ENCODE measurements at places on chromosomes 6 and 20. TPM values are rescaled to one million over a fixed set of nuclear protein-coding genes. Genes with fewer than 3 reads are reported as not detected.

The GPLD1 gene
- 5.3 TPM for polyA plus RNA-seq

GRCh38 chr6:34510299-34510698, 44.4 kb downstream of the PACSIN1 start:
- DNase-seq, result no peak

DNA sequence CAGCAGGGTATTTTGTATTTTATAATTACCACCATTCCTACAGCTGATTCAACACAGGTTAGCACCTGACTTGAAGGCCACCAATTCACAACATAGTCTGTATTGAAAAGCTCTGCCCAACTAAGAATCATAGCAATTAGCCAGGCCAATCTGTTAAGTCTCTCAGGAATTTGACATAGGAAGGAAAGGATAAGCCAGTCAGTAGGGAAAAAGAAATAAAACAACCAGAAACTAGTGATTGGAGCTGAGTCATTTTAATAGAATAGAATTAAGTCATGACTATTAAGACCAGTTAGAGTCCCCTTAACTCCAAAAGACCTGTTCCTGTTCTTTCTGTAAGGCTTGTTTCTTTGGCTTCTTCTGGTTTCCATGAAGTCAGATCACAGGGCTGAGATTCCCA, 8.1 kb downstream of the RANBP9 start:
- DNase-seq, result no peak

DNA sequence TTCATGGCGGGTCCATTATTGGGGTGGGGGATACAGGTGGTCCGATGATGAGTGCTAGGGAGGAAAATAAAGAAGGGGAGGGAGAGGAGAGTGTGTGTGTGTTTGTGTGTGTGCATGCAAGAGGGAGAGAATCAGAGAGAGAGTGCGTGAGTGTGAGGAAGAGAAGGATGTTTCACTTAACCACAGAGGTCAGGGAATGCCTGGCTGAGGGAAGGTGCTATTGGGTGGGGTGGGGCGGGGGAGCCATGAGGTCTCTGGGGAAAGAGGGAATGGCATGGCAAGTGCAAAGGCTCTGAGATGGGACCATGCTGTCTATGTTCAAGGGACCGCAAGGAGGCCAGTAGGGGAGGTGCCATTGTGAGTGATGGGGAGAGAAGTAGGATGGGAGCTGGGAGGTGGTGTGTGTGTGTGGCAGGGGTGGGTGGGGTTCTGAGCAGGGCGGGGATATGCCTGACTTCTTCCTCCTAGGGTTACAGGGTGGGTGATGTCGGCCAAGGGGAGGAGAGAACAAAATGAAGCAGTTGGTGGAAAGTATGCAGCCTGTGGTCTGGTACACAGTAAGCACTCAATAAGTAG, 23.0 kb downstream of the CEBPB start:
- DNase-seq, result no peak

DNA sequence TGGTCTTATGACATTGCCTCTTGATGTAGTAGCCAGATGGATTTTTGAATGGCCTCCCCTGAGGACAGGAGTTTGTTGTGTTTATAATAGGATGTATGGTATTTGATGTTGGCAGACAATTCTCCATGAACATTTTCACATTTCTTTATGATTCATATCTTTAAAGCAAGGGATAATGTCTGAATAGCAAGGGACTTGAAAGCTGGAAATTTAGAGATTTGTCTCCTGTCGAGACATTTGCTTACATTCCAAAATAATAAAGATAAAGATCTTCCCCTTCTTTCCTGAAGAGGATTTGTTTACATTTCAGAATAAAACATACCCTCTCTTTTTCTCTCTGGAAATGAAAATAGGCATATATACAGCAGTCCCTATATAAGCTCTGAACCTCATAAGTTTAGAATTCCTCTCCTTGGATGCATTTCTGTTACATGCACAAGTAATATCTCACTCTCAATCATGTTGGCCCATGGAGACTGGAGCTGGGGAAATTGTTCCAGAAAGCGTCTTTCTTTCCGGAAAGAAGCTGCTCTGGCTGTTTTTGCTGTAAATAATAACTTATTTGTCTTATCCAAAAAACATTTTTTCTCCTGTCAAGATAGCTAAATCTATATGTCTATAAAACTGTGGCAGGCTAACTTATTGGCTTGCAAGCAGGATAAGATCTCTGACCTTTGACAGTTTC, 42.5 kb upstream of the ASCC3 start:
- no peak for DNase-seq
